ENCODE measurements at places on chromosomes 13 and 19.

GRCh38 chr13:38412266-38412665, 62.6 kb downstream of the UFM1 start:
- DNase-seq: no peak

GRCh38 chr13:95541911-95542474, 10.5 kb upstream of the CLDN10 start:
- DNase-seq: no peak

DNA sequence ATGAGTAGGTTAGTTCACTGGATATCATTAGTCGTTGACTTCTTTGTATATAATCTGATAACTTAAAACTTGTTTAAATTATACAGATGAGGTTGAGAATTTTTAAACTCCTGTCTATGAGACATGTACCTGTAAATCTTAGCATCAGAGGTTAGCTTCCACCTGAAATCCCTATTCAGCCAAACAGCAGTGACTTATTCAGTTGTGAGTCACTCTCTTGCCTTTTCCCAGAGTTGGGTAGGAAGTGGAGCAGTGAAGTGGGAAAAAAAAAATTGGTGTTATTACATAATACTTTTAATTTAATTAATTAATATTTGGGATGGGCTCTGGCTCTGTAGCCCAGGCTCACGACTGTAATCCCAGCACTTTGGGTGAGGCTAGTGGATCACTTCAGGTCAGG, 32.9 kb downstream of the ZNF701 start:
- no peak for DNase-seq

- DNase-seq: peak; percentile 85
Measured at GRCh38 chr19:2476451-2477140, 669 bp downstream of the GADD45B start.

DNA sequence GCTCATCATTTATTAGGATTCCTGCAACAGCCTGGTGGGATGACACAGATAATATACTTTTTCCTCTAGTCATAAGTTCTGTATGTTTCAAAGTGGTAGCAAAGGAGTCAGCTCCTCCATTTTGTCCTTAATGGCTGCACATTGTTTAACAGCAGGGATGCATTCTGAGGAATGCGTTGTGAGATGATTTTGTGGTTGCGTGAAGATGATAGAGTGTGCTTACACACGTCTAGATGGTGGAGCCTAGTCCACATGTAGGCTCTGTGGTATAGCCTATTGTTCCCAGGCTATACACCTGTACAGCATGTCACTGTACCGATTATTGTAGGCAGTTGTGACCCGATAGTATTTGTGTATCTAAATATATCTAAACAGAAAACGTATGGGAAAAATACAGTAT, 4.6 kb downstream of the SMARCA4 start:
- DNase-seq: no peak

DNA sequence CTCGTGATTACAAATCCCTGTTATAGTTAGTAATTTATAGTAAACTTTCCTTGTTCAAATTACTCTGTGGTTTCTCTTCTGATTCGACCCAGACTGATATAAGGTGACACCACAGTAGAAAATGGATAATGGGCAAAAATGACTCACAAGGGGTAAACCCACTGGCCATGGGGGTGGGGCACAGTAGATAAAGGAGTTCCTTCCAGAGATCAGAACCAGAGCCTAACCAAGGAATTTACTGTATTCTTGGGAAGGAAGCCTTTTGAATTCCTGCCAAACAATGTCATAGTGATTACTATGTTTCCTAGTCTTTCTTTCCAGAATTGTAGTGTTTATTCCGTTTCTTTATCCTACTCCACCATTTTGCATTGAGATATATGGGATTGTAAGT, 21.9 kb downstream of the MIR17HG start:
- DNase-seq: peak; percentile 46

- DNase-seq: no peak
Measured at GRCh38 chr13:51333826-51334225, 5.7 kb upstream of the SERPINE3 start.

- DNase-seq: no peak
Measured at GRCh38 chr13:106416645-106417044, 118.8 kb downstream of the EFNB2 start.

- peak; percentile 72 for DNase-seq
Measured at GRCh38 chr13:99415851-99416331, 85.4 kb upstream of the TM9SF2 start.

- DNase-seq: peak; percentile 27
Measured at GRCh38 chr19:49857061-49857837, 6.3 kb downstream of the PTOV1 start.

DNA sequence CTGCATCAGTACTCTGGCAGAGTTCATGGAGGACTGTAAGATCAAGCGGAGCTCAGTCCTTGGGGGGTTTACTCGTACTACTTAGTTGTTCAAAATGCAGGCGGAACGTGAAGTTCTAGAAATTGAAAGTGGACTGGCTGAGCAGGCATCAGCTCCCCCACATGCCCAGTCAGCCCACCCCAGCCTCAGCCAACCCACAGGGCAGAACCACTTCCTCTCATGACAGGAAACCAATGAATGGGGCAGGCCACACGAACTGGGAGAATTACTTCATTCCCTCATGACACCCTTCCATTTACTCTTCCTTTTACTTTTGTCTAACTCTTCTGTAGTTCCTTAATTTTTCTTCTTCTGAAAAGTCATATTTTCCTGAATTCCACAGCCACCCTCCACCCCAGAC, 71.9 kb downstream of the FLT1 start:
- peak; percentile 38 for DNase-seq

DNA sequence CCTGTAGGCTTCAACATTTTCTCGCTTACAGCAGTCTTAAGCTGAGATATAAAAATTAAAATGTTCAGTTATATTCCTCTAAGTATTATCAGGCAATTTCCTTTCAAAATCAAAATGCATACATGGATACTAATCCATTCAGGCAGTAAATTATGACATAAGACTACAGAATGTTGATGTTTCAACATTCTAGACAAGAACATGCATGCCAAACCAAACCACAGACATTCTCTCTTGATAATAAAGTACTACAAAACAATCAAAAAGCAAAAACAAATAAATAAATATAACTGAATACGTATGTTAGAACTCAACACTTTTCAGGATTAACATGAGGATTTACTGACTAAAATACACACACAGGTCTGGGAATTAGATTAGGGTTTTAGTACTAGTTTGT, 7.7 kb downstream of the DIS3 start:
- no peak for DNase-seq

- DNase-seq: no peak
Measured at GRCh38 chr19:32720216-32720935, 809 bp downstream of the TDRD12 start.

DNA sequence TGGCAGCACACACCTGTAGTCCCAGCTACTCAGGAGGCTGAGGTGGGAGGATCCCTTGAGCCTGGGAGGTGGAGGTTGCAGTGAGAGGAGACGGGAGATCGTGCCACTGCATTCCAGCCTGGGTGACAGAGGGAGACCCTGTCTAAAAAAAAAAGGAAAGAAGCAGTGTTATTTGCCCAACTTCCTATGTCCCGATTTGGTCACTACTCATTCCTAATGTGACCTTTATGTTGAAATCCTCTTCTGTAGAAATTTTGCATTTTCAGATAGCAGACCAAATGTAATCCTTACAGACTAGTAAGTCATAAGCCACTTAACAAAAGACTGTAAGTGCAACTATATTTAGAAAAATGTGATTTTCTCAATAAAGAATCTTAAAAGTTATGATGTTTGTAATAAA, 18.2 kb upstream of the STK24 start:
- DNase-seq: no peak

DNA sequence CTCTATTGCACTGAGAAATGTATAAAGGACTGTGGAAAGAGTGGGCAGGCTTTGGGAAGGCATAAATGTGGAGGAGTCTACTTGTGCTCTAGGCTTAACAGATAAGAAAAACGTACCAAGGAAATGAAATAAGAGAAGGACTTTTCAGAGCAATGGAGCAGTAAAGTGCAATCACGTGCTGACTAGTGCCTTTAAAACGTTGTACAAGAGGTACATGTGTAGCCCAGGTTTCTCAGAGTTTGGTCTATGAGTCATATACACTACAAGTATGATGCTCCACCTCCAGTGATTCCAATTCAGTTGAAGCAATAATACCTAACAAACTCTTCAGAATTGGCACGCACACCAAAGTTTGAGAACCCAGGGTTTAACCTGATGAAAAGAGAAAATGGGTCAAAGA, 13.4 kb upstream of the FNDC3A start:
- DNase-seq: no peak

Data from activated T-cell treated with anti-CD3 and anti-CD28 coated beads, Interleukin-2, amount 50 U/mL, for 48 hours (primary cell).